ENCODE measurements at places on chromosomes 6 and 20. TPM values are rescaled to one million over a fixed set of nuclear protein-coding genes. Genes with fewer than 3 reads are reported as not detected.

Gene AVP
- total RNA-seq = not detected

Gene CYP39A1
- total RNA-seq = 8.5 TPM

Gene ANGPT4
- 0.09 TPM for total RNA-seq

Gene CTCFL
- total RNA-seq = not detected

Gene SRMS
- total RNA-seq = not detected

Gene XKR7
- 20.0 TPM for total RNA-seq

Gene CLPSL1
- not detected for total RNA-seq

Gene CD93
- 15.9 TPM for total RNA-seq

Gene KCNK16
- total RNA-seq = not detected

Gene GSTA3
- total RNA-seq = not detected

Gene PBOV1
- total RNA-seq = not detected
